ENCODE measurements at places on chromosomes 1 and 21. TPM values are rescaled to one million over a fixed set of nuclear protein-coding genes. Genes with fewer than 3 reads are reported as not detected.

The CFHR3 gene
- total RNA-seq: 2.1 TPM

GRCh38 chr1:42953182-42954180 lies 5.2 kb downstream of the SLC2A1 start:
- H3K36me3 ChIP-seq: no peaks in the 10 kb centered on the region
- DNase-seq: no peak
- no peaks in the 10 kb centered on the region for H3K4me1 ChIP-seq
- H3K27me3 ChIP-seq: no peaks in the 10 kb centered on the region

The CDC42BPA gene
- 60.7 TPM for total RNA-seq

GRCh38 chr1:63643926-63644325 lies 50.7 kb downstream of the PGM1 start:
- H3K27ac ChIP-seq: no peak overlapping the region
- H3K4me3 ChIP-seq: no peak overlapping the region
- H3K36me3 ChIP-seq: no peaks in the 10 kb centered on the region
- H3K4me1 ChIP-seq: peaks cover 2% of the 10 kb centered on the region

- H3K4me1 ChIP-seq: no peaks in the 10 kb centered on the region
- H3K36me3 ChIP-seq: no peaks in the 10 kb centered on the region
- H3K27ac ChIP-seq: no peak overlapping the region
- no peak overlapping the region for H3K4me3 ChIP-seq
Measured at GRCh38 chr1:204726478-204726877, 40.9 kb upstream of the LRRN2 start.

All from kidney (tissue), 22 donors.